GM19239 (cell line): ENCODE measurements at places on chromosomes 4 and X.
A peak's percentile ranks its signal among the peaks of the same experiment; 100 is the strongest.

DNA sequence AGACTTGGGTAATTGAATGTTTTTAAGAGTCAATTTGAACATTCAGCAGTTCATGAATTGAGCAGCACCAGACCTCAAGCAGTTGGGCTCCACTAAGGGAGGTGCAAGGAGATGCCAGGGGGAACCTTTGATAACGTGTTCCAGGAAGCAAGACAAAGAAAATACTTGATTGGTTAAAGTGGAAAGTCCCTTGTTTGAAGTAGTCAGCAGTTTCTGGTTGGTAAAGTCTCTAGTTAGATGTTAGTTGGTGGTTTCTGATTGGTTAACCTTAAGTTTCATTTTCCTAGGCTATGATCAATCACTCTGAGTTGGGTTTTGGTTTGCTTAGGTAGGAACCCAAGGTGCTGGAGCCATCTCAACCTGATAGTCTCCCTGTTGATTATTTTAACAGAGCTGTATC, 4.0 kb downstream of the HERC6 start:
- DNase-seq, result peak; percentile 6

- peak; percentile 36 for DNase-seq
These were observed at the start of gene SEPTIN6 for GRCh38 chrX:119693040-119693995. TSS of gene SEPTIN6 (minus strand) at chrX:119693168. CDS start at chrX:119693105, 63 bp downstream.

GRCh38 chr4:37383579-37384229, 139.2 kb downstream of the NWD2 start:
- DNase-seq, result no peak

DNA sequence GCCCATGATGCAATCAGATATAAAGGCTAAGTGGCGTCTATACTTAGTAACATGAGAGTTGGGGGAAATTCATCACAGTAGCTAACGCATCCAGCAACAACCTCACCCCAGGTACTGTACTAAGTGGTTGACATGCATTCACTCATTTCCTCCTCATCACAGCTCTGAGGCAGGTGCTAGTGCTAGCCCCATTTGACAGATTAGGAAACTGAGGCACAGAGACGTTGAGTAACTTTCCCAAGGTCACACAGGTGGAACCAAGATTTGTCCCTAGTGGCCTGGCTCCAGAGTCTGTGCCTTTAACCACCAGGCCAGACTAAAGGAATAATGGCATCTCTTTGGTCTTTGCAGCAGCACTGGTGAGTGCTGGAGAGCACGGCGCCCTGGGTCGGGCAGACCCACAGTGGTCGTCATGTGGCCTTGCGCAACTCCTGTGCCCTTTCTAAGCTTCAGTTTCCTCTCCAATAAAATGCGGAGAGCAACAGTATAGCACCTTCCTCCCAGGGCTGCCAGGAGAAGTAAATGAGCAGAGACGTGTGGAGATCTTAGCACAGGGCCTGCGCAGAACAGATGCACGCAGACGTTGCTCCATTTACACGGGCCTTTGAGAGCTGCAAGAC, 186.4 kb downstream of the BCOR start:
- no peak for DNase-seq

DNA sequence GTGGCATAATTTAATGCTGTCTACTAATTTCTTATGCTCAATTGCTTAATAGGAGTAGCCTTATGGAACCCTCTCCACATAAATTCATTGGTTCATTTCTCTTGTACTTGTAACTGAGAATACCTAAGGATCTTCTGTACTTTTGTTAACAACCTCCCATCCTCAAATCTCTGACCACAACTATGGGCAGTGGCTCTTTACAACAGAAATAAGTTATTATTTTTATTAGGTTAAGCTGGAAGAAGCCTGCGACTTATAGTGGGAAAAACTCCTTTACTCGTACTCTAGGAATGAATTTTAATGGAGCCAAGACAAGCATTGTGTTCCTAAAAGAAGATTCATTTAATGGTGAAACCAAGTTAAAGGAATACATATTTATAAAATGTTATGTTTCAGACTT, 337.1 kb upstream of the CTSO start:
- DNase-seq, result no peak

DNA sequence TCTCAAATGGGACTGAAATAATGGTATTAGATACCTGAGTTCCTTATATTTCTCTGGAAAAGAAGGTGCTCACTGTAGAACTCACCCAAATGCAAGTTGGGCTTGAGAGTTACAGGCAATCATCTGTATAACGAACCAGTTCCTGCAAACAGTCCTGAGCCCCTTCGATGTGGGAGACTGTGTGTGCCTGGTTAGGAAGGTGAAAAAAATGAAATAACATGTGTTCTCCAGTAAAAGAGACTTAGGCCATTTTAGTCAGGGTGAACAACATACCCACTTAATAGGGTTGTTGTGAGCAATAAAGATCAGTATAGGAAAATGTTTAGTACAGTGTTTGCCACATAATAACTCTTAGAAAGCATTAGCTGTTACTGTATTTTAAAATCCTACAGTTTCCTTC, 23.4 kb downstream of the STIM2 start:
- no peak for DNase-seq

DNA sequence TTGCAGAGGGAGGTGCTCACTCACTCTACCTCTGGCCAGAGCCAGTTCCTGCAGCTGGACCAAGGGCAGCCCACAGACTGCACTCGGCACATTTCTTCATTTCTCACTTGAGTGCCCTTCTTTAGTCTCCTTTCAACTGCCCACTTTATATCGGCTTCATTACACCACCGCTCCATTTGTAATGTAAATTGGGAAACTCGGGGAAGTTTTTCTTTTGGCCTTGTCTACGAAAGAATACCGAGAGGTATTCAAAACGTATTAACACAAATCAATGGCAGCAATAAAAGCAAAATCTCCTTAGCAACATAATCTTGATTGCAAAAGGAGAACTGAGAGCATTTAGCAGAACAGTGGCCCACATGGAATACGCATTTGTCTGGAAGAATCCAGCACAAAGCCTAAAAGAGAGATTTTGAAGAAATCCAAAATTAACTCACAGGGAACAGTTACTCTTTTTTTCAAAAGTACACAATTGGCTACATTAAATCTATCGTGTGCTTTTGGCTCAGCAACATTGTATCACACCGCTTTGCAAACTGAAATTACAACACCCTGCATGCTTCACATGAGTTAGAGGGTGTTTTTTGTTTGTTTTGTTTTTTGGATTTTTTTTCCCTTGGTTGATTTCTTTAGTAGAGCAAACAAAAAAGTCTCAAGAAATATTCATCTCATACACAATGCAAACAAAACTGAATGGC, 62.6 kb downstream of the CHIC2 start:
- no peak for DNase-seq

GRCh38 chr4:80140194-80140593, 57.1 kb upstream of the PRDM8 start:
- DNase-seq, result no peak

- no peak for DNase-seq
These were observed 217.5 kb downstream of the VEGFC start for GRCh38 chr4:176575141-176575730.

GRCh38 chr4:107318078-107318477, 282.0 kb upstream of the DKK2 start:
- no peak for DNase-seq

- no peak for DNase-seq
These were observed 6.1 kb downstream of the HOPX start for GRCh38 chr4:56674984-56675383.

DNA sequence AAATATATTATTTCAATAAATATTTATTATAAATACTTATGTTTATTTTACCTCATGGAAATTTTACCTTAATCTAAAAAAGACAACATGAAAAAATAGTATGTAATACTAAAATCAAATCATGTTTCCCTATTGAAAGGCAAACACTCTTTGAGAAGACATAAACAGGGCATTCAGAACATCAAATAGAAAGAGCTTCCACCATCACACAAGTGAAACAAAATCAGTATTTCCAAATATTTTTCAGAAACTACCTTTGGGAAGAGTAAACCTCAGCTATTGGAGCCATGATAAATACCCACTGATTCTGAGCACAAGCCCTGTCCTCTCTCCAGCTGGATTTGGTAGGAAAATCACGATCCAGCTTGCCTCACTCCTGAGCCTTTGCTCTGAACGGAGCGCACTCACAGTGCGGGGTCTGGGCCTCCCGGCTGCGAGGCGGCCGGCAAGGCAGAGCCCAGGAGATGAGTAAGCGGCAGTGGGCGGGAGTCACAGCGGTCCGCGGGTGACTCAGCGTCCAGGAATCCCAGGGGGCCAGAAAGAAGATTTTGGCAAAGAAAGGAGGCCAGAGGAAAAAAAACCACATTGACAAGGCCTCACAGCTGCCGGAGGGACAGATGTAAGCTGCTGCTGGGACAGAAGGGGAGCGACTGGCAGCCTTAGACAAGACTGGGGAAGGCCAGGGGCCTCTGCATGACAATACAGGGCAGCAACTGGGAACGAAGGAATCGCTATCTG, 14.7 kb upstream of the ANXA5 start:
- DNase-seq, result no peak

DNA sequence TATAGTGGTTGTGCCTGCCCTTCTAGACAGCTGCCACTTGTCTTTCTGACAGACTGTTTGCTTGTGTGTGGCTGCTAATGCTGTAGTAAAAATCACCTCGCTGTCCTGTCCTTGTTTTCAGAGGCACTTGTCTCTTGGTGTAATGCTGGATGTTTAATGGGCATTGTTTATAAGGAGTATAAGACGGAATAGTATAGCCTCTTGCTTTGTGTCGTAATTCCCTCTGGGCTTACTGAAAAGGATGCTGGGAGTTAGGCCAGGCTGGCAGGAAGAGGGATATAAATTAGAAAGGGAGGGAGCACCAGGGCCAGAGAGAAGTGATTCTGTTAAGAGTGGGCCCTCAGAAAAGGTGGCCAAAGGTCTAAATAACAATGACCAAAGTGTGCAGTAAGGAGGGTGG, 29.0 kb downstream of the NHS start:
- no peak for DNase-seq

- DNase-seq, result no peak
These were observed 4.5 kb downstream of the GJB1 start for GRCh38 chrX:71227370-71228062.

- no peak for DNase-seq
These were observed 480.3 kb upstream of the GRIA3 start for GRCh38 chrX:122703762-122704161.

GRCh38 chrX:54978448-54978847, 15.5 kb downstream of the PFKFB1 start:
- no peak for DNase-seq

DNA sequence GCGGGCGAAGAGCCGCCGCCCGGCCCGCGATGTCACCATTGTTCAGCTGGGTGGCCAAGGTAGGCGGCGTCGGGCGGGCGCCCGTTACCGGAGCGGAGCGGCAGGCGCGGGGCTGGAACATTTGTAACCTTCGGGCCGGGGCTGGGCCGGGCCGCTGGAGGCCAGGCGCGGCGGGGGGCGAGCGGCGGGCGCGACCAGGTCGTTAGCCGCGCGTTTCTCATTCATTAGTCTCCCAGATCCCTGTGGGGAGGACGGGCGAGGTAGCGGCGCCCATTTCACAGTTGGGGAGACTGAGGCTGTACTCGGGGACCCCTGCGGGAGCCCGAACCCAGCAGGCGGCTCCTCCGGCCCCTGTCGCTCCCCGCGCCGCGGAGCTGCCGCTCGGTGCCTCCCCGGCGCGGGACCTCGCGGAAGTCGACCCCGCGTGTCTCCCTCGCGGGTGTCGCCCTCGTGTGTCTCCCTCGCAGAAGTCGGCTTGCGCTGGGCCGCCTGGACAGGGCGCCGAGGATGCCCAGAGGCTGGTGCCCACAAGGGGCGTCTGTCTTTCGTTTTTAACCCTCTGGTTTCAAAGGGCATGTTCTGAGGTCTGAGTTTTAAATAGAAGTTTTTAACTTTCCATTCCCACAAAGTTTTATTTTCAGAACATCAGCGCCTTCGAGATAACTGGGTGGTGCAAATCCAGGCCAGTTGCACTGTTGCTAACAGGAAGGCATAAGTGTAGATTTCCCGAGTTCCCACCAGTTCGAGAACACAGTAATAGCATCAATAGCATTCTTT, 17.5 kb downstream of the PTTG2 start:
- peak; percentile 71 for DNase-seq

- no peak for DNase-seq
These were observed 140.0 kb upstream of the HCCS start for GRCh38 chrX:10971176-10971575.

GRCh38 chr4:118265312-118266144, 87.3 kb downstream of the PRSS12 start:
- DNase-seq, result no peak

- DNase-seq, result no peak
These were observed 640.7 kb downstream of the BCOR start for GRCh38 chrX:39456894-39457604.

GRCh38 chrX:133215747-133216146, 2.4 kb downstream of the TFDP3 start:
- no peak for DNase-seq

- DNase-seq, result no peak
These were observed 1382.6 kb downstream of the ARAP2 start for GRCh38 chr4:34861666-34862065.

GRCh38 chrX:40095583-40096394, 2.0 kb downstream of the BCOR start:
- no peak for DNase-seq

DNA sequence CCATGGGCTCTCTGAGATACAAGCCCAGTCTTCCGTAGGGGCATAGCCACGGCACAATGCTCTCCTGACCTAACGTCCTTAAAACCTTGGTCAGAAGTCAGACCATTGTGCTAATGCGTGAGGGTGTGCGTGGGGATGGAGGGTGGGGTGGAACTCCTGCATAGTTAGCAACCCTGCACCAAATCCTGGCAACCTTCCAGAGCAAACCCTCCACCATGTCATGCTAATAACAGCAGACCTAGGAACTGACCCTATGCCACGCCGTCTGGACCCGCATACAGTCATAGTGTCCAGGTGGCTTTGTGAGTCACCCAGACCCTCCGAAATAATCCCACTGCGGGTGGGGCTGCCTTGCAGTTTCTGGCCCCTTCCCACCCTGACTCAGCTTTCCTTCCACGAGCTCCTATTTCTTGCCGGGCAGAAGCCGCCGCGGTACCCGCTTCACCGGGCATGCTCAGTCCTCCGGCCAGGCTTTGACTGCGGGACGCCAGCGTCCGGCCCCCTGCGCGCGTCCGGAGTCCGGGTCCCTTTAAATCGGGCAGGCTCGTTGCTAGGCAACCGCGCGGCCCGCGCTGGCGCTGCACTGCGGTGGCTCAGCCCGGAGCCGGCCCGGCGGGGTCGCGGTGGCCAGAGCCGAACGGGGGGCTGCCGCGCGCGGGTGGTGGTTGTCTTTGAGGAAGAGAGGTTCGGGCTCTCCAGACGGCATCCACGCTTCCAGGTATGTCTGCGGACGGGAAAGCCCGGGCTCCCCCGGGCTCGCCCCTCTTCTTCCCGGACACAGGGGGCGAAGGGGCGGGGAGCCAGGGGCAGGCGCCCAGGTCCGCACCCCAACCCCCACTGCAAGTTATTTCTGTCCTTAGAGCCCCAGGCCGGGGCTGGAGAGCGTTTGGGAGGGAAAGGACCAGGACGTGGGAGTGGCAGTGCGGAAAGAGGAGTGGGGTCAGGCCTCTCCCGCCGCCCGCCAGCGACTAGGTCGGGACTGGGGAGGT, at the start of gene CCDC160:
CCDC160 (plus strand) TSS at position 557 of the 989 bp plus-strand sequence. CDS start 7,619 bp downstream, outside the sequence.
- DNase-seq, result no peak

- DNase-seq, result no peak
These were observed 5.8 kb downstream of the SRPX2 start for GRCh38 chrX:100649550-100650356.
